ENCODE measurements at places on chromosomes 5 and 9. TPM values are rescaled to one million over a fixed set of nuclear protein-coding genes. Genes with fewer than 3 reads are reported as not detected.

GRCh38 chr5:20030125-20030524 is 42.1 kb upstream of the CDH18 start:
- DNase-seq = no peak

- no peak for DNase-seq
Observed at GRCh38 chr5:162288647-162289296, 221.2 kb downstream of the GABRG2 start.

DNA sequence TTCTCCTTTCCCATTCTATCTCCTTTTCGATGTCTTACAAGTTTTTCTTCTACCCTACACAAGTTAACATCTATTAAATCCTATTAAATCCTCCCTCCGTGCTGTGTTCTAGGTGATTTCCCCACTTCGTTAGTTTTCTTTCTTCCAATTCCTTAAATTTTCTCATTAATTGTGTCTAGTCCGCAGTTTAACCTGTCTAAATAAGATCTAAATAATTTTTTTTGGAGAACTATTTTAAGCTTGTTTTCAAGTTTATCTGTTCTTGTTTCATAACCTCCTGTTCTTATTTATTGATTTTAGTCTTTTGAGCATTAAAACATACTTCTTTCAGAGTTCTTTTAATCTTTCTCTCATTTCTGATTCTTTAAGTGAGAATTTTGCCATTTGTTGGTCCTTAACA is 109.3 kb downstream of the UHRF2 start:
- no peak for DNase-seq

DNA sequence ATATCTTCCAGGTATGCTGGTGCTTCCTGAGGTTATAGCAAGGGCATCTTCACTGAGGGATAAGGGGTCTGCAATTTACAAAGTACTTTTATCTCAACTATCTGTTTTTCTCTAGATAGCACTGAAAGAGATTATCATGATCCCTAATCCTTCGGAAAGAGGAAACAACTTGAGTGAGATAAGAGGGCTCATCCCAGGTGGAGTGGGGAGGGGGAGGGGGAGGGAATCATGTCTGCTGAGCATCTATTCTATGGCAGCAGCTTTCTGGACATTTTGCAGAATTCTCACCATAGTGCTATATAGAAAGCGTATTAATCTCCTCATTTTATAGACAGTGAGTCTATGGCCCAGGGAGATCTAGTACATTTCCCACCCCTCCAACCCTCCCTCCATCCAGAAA is 5.9 kb downstream of the TNFSF15 start:
- no peak for DNase-seq

DNA sequence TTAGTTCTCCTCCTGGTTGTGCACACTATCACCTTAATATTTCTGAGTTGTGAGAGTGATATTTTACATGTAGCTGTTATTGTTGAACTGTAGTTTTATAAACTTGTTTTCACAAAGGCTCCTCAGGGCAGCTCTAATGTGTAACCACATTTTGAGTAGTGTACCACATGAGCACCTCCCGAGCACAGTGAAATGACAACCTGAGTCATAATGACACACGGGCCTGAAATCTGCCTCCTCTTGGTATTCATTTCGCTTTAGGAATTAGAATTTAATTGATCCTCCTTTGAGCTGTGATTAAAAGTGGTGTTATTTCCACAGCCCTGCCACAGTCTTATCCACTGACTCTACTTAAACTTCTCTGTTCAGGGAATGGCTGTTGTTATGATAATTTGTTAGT is 7.9 kb downstream of the MTRR start:
- DNase-seq = peak; percentile 50

- no peak for DNase-seq
Observed at GRCh38 chr9:121725008-121725775, 73.8 kb downstream of the DAB2IP start.

ADAMTS19 gene
- total RNA-seq = not detected

TNIP1 gene
- 222 TPM for total RNA-seq

All from activated CD8-positive, alpha-beta T cell treated with anti-CD3 and anti-CD28 coated beads for 36 hours (primary cell).